ENCODE measurements at places on chromosomes 11 and 22. TPM values are rescaled to one million over a fixed set of nuclear protein-coding genes. Genes with fewer than 3 reads are reported as not detected.

Gene CRYBB2
- not detected for total RNA-seq

Gene CHADL
- not detected for total RNA-seq

GRCh38 chr11:12459865-12460444 lies 82.6 kb downstream of the PARVA start:
- DNase-seq, result no peak

DNA sequence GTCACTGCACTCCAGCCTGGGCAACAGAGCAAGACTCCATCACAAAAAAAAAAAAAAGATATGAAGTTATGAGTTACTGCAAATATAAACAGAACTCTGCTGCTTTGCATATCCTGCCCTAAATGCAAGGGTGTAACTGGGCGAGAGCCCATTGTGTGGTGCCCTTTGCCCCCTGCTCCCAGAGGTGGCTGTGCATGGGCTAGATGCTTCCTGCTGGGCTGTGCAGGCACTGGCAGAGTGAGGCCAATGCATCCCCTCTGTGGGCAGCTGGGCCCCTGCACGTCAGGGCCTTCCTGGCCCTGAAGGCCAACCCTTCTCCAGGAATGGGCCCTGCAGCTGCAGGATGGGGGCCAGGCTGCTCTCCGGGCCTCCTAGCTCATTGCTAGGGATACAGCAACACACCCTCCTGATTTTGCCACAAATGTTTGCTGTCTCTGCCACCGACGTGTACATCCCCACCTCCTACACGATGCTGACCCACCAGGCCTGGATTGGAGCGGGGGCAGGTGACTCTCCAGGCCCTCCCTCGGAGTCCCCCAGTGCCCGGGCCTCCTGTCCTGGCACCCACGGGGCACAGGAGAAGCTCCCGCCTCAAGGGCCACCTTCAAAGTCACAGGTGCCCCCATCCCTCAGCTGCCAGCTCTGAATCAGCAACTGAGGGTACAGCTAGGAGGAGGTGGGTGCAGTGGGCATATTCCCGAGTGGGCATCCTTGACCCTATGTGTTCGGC lies 40.7 kb upstream of the COMT start:
- no peak for DNase-seq

GRCh38 chr11:132472411-132473172 lies 1059.7 kb downstream of the OPCML start:
- no peak for DNase-seq

DNA sequence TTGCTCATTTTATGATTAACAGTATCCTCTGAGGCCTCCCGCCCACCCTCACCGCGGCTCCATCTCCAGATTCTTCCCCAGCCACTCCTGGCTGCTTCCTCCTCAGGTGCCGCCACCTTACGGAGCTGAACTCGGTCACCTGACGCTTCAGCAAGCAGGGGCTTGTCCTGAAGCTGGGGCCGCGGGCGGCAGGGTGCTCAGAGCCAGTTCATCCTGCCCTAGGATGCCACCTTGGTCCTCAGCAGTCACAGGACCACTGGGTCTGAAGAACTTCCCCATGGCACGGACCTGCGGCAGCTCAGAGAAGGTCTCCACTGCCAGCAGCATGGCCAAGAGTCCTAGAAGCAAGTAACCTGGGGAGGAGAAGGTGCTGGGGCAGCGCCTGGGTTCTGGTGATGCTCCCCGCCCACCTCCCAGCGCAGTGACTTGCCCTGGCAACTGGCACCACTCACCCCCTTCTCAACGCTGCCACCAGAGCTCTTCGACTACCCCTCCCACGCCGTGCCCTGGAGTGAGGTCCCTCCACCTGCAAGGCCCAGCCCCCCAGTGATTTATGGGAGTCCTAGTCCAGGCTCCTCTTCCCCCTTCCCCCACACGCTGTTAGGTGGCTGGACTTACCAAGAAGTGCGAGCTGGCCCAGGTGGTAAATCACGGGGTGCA lies 2.6 kb downstream of the KCNK7 start:
- DNase-seq, result no peak

Measured in Caki2 (cell line).